ENCODE measurements at places on chromosomes 11 and 22.

DNA sequence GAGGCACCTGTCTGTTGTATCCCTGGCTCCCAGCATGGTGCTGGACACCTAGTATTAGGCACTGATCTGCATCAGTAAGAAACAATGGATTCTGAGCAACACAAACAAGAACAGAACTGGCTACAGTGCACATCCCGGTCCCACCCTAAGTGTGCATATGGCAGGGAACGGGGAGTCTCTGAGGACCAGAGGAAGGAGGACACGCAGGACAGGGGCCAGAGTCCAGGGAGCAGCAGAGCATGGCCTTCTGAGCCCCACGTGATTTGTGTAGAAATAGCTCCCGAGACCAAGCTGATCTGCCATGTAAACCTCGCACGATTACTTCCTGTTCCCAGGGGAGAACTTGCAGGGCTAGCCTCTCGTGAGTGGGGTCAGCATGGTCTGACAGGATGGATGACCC, 12.7 kb upstream of the SNX32 start:
- DNase-seq, result no peak

DNA sequence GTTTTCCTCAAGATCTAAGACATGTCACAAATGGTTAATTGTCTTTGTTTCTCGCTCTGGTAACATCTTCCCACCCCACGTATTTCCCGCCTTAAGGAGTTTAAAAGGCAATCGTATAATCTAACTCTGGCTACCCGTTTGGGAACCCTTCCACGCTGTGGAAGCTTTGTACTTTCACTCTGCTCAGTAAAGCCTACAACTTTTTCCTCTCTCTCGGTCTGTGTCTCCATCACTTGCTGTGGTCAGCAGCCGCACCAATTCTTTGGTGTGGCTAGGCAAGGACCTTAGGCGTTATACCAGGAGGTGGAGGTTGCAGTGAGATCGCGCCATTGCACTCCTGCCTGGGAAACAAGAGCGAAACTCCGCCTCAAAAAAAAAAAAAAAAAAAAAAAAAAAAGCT, 1430.1 kb downstream of the LRRC4C start:
- DNase-seq, result no peak

DNA sequence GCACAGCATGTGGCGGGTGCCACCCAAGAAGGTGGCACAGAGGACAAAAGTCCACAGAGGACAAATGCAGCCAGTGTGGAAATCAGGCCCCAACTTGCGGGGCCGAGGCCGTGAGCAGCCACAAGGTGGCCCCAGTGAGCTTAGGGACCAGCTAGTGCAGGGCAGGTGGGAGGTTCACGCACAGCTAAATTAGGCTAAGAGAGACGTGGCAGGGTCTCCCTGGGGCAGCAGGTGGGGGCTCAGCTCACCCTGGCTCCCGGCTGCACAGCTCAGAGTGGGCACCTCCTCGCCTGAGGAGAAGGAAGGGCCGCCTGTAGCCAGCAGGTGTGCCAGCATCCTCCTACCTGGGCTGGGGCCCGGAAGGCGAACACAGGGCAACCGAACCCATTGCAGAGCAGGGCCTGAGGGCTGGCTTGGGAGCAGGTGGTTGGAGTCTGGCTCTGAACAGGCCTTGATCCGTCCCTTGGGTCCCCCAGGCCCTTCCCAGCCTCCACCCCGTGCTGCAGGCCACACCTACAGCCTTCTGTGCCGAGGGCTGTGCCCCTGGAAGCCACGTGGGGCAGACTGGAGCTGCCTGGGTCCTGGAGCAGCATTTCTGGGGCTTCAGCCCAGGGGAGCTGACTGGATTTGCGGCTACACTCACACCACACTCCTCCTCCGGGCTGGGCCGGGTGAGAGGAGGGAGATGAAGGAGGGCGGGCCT, 26.1 kb upstream of the CELSR1 start:
- peak; percentile 60 for DNase-seq

DNA sequence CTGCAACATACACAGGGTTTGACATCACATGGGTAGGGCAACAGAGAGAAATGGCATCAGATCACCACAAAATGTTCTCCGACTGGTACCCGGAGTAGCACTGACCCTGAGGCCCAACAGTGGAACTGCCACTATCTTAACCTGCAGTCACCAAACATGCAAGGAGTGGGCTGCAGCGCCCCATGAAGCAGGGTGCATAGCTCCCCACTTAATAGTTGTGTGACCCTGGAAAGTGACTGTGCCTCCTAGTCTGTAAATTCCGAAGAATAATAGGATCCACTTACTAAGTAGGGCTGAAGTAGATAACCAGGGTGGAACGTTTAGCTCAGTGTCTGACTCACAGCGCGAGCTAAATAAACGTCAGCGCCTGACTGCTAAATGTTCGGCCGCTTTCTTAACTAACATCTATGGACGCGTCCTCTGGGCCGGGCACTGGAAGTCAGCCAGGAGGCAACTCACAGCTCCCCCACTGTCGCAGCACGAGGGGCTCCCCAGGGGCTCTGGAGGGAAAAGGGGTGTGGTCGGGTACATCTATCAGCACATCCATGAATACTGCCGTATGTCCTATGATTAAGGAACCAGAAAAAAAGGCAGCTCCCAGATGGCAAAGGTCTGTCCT, 777 bp downstream of the LTO1 start:
- no peak for DNase-seq

- DNase-seq, result no peak
These were observed 305.8 kb upstream of the NCAM1 start for GRCh38 chr11:112655371-112655770.

DNA sequence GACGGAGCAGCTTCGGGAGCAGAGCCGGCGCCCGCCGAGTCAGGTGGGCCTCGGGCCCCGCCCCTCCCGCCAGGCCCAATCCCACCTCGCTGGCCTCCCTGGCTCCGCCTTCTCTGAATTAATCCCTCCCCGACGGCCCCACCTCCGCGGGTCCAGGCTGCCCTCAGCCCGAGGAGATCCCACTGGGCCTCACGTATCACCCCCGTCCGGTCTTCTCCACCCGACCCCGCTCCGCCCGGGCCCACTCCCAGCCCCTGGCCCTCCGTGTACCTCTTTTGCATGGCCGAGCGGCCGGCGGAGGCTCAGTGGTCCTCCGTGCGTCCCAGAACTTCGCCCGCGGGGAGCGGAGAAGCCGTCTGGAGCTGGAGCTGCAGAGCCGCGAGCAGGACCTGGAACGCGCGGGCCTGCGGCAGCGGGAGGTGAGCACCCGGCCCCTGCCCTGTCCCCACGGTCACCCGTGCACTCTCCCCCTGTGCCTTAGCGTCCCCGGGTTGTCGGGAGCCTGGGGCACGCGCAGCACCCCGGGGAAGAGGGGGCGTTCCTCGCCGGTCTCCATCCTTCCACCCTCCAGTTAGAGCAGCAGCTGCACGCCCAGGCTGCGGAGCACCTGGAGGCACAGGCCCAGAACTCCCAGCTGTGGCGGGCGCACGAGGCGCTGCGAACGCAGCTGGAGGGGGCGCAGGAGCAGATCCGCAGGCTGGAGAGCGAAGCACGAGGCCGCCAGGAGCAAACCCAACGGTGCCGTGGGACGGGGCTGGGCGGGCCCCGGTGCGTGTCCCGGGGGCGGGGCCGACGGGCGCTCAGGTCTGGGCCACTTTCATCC, 2.2 kb upstream of the CD151 start:
- peak; percentile 46 for DNase-seq

DNA sequence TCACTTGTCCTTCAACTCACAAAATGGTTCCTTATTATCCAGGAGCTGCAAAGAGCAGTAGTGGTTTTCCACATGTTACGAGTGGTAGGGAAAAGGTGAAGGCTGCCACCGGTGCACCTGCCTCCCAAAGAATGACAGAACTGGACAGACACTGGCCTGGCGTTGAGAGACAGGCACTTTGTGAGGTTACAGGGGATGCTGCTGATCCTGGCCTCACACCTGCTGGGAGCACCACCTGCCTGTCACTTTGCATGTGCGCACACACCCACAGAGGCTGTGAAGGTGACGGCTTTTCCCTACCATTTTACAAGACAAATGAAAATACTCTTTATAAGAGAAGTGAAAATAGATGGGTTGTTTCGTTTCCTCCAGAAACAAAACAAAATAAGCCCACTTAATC, 175.3 kb upstream of the B3GAT1 start:
- DNase-seq, result no peak

All from activated naive CD8-positive, alpha-beta T cell treated with anti-CD3 and anti-CD28 coated beads, Interleukin-2, amount 50 U/mL, for 16 hours (primary cell).